Stimulated activated memory B cell treated with anti-CD40 and anti-IgM and Interleukin-4, amounts not matched to agents 10 μg/mL and 1 μg/mL and 100 μg/mL, for 72 hours (primary cell): ENCODE measurements at places on chromosomes 4 and X.

DNA sequence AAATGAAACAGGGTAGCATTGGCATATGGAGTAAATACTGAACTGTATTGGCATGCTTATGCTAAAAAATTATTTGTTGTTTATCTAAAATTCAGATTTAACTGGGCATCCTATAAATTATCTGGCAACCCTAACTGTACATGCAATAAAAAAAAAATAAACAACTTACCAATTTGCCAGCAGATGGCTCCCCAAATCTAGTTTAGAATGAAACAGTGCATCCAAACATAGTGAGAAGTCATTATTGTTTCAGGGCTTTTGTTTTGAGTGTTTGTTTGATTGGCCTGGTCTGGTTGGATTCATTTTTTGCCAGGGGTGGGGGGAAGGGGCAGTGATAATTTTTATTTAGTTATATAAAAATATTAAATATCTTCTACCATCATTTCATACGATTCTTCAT, 12.8 kb upstream of the NSUN7 start:
- ATAC-seq = no peak

- no peak for ATAC-seq
Measured at GRCh38 chrX:103932133-103932532, 30.3 kb upstream of the TMSB15B start.

- ATAC-seq = no peak
Measured at GRCh38 chr4:20327808-20328207, 76.1 kb downstream of the SLIT2 start.

GRCh38 chrX:24229400-24229879, 79.9 kb downstream of the ZFX start:
- ATAC-seq = no peak

DNA sequence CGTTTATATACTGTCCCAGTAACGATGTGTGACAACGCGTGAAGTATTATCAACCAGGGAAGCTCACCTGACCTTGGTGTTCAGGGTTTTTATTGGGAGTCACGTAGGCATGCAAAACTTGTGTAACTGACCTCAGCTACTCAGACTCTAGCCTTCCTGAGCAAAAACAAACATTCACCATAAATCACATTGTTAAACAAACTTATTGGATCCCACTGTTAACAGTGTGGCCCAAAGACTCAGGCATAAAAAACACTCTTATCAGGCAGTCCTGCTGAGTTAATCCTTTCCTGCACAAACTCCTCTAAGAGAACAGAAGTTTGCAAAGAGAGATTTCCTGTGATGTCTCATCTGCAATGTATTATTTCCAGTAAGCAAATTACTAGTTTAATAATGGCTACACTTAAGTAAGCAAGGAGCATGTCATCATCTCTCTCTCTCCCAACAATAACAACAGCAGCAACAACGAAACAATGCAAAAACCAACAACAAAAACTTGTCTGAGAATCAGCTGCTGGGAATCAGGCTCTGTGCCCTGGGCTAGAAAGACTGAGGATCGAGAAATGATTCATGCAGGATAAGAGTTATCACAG, 12.0 kb downstream of the GAGE1 start:
- ATAC-seq = no peak

- no peak for ATAC-seq
Measured at GRCh38 chrX:17567821-17568220, 169.5 kb upstream of the SCML1 start.

GRCh38 chrX:4173743-4174142, 460.3 kb upstream of the PRKX start:
- no peak for ATAC-seq

DNA sequence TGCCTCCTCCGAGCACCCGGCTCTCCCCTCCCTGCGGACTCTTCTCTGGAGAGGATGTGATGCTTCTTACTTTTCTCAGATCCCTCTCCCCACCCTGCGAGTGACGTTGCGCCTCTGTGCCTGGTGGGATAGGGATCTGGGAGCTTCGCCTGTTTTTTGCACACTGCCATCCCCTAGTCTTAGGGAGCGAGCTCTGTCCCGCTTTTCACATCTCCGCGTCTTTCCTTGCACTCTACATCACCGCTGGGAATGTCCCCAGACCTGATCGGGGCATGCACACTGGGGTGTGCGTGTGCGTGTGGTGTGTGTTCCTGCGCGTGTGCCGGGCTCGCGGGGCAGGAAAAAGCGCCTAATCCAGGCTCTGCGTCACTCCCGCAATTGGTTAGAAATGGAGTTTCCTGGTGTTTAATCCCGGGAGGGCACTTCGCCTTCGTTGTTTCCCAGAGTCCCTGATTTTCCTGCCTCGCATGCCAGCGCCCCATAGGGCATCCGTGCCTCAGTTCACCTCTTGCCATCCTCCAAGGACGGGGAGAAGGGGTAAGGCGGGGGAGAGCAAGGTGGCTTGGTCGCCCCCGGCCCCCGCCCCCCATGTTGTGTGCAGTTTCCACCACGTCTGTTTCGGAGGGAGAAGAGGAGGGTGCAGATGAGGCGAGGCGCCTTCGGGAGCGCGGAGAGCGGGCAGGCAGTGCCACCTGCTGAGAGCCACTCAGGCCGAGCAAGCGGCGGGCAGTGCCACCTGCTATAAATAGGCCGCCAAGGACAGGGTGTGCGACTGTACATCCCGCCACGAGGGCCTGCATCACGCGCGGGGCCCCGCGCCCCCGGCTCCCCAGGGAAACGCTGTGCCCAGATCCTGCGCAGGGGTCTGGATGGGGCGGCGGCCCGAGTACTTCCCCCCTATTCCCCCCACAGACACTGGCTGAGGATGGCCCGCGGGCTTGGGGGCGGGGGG, 759 bp upstream of the TBC1D1 start:
- ATAC-seq = peak; percentile 52

DNA sequence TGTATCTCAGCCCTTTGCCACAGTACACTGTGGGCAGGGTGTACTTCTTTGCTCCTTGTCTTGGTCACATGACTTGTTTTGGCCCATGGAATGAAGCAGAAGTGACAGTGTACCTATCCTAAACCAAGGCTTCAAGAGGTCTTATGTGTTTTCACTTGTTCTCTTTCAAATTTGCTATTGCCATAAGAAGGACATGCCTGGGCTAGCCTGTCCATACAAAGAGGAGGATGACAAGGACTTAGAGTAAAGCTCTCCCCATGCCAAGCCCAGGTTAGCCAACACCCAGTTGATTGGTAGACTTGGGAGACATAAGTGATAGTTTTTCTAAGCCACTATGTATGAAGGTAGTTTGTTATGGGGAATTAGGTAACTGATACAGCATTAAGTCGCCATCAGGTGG, 141.1 kb upstream of the MID1 start:
- ATAC-seq = no peak

GRCh38 chr4:152075253-152075928, 314.6 kb upstream of the GATB start:
- ATAC-seq = no peak

DNA sequence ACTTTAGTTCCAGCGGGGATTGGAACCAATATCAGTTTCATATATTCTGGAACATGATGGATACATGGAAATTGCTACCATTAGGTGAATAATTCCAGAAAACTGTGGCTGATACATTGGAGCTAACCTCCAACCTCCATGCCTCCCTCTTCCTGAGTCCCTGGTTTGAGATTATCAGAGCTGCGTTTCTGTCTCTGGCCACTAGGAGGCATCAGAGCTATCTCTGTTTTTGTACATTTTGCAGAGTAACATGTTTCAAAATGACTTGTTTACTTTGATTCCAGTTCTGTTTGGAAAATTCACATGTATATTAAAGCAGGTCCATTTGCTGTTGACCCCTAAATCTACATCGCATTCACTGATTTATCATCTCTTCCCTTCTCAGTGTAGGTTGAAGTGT, 2.4 kb upstream of the RAB40AL start:
- no peak for ATAC-seq

DNA sequence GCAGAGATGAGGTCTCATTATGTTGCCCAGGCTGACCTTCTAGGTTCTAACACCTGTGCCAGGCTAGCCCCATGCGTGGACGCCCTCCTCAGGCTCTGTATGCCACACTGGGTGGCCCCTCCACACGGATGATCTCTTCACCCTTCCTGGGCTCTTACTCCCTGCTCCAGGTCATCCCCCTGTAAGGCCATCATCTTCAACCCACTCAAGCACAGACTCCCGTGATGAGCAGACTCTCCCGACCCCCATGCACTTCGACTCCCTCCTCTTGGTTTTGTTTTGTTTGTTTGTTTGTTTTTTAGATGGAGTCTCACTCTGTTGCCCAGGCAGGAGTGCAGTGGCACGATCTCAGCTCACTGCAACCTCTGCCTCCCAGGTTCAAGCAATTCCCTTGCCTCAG, 70.9 kb downstream of the HPRT1 start:
- ATAC-seq = no peak

- ATAC-seq = no peak
Measured at GRCh38 chr4:128840711-128841318, 31.3 kb downstream of the JADE1 start.

- no peak for ATAC-seq
Measured at GRCh38 chr4:77911091-77911490, 48.5 kb downstream of the MRPL1 start.

DNA sequence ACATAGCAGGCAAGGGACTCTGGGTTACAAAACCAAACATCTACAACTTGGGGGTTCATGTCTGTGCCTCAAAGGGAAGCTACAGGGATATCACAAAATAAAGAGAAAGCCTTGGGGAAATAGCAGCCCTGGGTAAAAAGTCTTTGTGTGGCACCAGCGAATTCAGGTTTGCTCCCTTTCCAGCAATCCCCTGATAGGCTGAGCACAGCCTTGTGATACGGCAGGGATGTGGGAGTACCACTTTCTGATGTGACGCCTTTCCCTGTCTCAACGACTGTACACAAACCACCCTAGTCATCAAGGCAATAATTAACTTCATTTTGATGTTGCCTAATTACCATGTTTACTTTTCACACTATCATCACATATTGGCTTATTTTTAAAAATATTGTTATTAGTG, 164.9 kb downstream of the LDB2 start:
- ATAC-seq = no peak

- no peak for ATAC-seq
Measured at GRCh38 chr4:52098618-52099017, 47.5 kb downstream of the SPATA18 start.

- no peak for ATAC-seq
Measured at GRCh38 chrX:2828344-2828958, at the start of gene GYG2. GYG2 (plus strand) TSS chrX:2828930; CDS start chrX:2830189, 1,259 bp downstream.

- ATAC-seq = no peak
Measured at GRCh38 chr4:171985129-171985528, 171.9 kb downstream of the GALNTL6 start.

DNA sequence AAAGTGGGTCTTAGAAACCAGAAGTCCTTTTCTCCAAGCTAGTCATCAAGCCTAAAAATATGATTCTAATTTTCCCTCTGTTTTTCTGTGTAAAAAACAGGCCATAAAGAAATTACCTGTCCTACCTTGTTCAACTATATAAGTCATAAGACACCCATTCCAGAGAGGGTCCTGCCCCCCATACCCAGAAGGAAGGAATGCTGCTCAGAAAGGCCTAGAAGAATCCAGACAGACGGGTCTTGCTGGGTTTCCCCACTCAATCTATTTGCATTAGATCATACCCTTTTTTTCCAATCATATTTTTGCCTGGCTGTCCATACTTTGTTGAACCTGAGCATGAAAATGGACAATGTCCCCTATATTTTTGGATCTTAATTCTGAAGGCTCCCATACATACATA, 16.3 kb upstream of the XAGE2 start:
- no peak for ATAC-seq

DNA sequence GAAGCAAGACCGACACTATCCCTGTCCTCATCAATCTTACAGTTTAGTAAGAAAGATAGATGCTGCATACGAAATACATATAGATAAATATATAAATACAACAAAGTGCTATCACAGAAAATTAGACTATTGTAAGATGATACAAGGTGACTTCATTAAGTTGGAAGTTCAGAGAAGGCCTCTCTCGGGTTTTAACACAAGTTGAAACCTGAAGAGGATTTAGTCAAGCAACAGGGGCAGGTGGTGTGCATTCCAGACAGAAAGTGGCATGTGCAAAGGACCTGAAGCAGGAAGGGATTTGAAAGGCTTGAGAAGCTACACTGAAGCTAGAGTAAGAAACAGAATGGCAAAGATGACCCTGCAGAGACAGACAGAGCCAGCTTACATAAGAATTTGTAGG, 36.5 kb downstream of the USP46 start:
- no peak for ATAC-seq

GRCh38 chr4:26173619-26174018, 147.2 kb upstream of the RBPJ start:
- ATAC-seq = no peak

- ATAC-seq = no peak
Measured at GRCh38 chrX:39911278-39911897, 186.4 kb downstream of the BCOR start.

GRCh38 chr4:124386648-124387047, 325.9 kb downstream of the ANKRD50 start:
- ATAC-seq = no peak

DNA sequence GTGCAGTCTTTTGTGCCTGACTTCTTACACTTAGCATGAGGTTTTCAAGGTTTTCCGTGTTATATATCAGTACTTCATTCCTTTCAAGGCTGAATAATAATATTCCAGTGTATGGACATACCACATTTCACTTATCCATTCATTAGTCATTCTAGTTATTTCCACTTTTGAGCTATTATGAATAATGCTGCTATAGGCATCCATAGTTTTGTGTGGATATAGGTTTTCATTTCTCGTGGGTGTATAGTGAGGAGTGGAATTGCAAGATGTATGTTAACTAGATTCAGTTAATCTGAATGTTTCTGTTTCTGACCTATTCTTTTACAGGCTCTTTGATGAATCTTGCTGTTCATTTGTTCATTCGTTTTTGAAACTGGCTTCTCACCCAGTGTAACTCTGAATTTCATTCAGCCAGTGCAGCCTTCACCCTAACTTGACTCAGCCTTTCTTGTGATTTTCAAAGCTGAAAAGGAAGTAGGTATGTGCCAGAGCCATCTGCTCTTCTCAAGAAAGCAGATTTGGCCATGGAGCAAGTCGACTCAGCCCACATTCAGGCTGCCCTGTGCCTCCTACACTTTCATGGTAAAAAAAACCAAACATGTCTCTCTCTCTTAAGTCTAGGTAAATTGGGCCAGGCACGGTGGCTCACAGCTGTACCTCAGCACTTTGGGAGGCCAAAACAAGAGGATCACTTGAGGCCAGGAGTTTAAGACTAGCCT, 56.3 kb upstream of the NOCT start:
- ATAC-seq = no peak

- no peak for ATAC-seq
Measured at GRCh38 chrX:131308980-131309379, 19.9 kb upstream of the IGSF1 start.

GRCh38 chr4:7043284-7044136, at the start of gene TADA2B:
TADA2B (plus strand) TSS chr4:7043372; CDS start chr4:7043580, 208 bp downstream.
- ATAC-seq = peak; percentile 61

GRCh38 chr4:142615324-142615665, 230.8 kb downstream of the INPP4B start:
- ATAC-seq = no peak

GRCh38 chr4:73523126-73523525, 41.6 kb downstream of the AFM start:
- no peak for ATAC-seq

GRCh38 chr4:82868572-82868971, 22.4 kb downstream of the SEC31A start:
- no peak for ATAC-seq

DNA sequence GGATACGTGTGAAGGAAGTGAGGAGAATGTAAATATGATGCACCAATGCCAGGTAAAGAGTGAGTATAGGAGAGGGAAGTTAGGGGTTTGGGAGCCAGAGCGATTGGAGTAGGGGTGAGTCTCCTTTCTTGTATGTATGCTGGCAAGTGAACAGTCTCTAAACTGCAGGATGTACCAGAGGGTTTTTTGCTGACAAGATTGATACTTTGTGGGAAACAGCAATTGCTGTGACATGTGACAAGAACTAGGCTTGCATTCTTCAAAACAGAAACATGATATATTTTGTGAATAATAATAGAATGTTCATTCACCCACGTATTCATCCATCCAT, 706 bp downstream of the CHIC1 start:
- peak; percentile 68 for ATAC-seq
